Cerebellum (tissue), 4 donors: ENCODE measurements at places on chromosomes 7 and 10. TPM values are rescaled to one million over a fixed set of nuclear protein-coding genes. Genes with fewer than 3 reads are reported as not detected.

DNA sequence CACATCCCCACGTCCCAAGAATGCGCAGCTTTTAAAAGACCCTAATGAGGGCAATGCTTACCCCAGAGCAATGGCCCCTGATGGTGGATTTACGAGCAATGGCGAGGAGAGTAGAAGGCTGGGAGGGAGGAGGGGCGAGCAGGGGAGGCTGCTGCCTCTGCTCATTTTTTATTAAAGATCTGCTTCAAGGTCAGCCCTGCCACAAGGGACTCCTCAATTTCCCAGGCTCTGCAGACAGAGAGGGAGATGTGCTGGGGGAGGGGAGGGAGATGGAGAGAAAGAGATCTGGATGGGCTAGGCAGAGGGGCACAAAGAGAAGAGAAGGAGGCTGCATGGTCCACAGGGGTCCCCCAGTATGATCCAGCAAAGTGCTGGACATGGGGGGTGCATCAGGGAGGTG is 7.8 kb upstream of the SRRM3 start:
- no peak for DNase-seq

DNA sequence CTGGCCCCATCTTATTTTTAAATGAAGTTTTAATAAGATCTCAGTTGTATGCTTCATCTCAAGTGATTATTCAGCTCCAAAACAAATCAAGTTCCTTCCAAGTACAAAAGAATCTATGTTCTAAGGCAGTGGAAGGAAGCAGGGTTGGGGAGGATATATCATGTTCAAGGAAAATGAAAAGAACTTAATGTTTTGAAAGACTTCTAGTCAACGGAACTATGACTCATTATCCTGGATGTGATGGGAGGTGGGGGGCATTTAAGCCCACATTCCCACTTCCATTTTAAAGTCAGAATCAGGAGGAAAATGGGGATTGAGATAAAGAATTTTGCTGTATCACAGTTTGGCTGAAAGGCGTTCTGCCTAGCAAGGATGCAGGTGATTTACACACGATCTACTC is 59.4 kb downstream of the FANK1 start:
- no peak for DNase-seq

- no peak for DNase-seq
Measured at GRCh38 chr10:49264177-49264677, 34.7 kb upstream of the C10orf71 start.

DNA sequence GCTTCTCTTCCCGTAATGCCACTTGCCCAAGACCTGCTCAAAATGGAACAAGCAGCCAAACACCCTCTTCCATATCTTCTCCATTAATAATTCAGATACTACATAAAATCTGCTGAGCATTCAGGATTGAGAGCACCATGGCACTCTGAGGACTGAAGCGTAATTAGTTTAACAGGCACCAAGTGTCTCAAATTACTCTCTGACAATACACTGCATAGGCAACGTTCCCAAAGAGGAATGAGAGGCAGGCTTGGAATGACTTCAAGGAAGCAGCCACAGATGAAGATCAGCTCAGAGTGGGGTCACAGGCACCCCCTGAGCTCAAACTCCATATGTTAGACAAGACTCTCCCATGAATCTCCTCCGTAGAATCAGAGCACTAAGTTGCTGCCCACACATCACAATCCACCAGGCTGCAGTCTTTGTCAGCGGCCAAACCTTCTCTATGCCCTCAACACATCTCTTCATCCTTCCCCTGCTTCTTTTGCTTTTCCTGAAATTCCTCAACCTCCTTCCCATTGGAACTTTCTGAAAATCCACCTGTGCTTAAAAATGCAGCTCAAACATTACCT is 4.7 kb upstream of the ABLIM1 start:
- DNase-seq, result no peak

DNA sequence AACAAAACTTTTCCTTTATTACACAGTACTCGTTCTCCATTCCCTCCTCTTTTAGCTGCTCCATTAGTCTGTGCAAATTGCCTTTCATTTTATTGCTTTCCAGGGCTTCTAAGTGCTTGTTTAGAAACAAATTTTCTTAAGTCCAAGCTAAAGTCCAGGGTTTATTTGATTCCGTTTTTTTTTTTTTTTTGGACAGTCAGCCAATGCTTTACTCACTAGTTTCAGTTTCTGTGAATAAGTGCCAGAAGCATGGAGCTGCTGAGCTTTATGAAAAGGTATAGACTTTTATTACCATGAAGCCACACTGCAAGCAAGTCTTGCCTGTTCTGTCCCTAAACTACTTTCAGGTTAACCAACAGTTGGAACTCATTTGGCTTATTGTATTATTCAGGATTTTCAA is 455.0 kb downstream of the GFRA1 start:
- no peak for DNase-seq

GRCh38 chr10:6399231-6399741 is 180.8 kb downstream of the PRKCQ start:
- DNase-seq, result no peak

DNA sequence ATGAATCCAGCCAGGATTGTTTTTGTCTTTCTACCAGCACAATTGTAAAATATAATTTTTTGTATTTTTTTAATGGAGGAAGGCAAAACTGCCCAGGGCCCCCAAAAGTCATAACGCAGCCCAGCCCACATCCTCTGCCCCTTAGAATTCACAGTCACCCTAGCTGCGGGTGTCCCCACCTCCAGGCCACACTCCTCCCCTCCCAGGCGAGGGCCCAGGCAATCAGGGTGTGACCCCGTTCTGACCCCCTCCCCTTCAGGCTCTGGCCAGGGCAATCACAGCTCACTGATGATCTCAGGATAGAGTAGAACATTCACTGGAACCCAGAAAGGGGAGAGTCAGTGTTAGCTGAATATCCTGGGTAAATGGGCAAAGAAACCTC is 92.0 kb upstream of the MACROH2A2 start:
- no peak for DNase-seq

DNA sequence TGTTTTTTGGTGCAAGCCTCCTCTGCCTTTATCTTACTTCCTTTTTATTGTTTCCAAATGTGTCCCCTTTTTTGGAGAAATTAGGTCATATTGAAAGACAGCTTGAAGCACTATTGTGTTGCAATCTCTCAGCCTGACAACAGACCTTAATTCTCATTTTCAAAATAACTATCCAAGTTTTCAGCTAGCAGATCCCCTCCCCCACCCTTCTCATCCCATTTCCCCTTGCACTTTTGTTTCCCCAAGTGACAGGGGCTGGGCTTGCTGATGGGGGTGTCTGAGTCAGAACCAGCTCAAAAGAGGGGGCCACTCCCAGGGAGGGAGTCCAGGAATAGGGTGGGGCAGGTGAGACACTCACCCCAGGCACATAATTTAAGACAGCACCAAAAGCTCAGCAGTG is 75.3 kb downstream of the MKI67 start:
- DNase-seq, result no peak

DNA sequence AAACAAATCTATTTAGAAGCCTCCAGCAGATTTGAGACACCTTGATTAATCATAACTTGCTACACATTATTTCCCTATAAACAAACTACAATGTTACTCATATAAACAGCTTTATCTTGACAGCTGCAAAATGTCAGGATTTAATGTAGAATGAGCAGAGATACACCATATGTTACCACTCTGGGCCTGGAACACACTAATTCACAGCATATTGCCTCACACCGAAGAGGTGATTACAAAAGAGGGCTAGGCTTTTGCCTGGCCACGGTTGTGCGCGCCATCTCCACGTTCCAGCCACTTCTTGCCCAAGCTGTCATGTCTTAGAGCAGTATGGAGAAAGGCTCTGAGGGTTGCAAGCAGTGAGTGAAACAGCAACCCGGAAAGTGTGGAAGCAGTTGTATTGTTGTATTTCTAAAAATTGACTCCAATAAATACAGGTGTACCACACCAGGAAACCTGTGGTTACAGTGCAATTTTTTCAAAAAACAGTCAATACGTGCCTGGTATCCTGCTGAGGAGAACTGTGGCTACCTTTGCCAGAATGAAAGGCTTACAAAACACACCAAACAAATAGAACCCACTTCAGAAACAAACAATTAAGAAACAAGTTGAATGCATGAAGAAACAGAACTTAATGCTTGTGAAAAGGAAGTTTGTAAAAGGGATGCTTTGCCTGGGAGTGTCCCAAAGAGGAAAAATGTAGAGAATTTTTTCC is 498.1 kb downstream of the PLXNA4 start:
- DNase-seq, result no peak

DNA sequence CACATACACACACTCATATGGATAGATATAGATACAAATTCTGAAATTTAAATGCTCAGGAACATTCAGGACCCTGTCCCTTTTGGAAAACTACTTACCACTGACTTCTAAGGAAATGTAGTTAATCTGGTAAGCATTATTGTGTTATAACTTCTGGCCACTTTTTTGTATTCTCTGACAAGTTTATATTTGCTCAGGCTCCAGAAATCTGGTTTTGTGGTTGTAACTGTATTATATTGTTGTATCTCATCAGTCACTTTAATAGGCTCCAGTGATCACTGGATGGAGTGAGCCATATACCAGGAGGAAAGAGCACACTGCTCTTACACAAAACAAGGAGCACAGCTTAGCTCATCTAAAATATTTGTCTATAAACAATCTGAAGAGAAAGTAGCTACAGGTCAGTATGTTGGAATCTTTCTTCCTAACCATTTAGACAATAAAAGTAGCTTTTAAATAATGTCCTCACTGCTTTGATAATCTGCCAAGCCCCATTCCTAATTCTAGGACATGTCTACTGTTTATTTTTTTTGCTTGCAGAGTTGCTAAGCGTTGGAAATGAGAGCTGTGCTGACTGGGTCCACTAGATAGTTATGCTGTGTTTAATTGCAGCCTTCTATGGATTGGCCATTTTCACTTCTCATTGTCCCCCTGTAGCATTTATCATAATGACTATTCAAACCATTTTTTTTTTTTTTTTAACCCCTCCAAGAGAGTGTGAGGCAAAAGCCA is 43.8 kb downstream of the SMNDC1 start:
- no peak for DNase-seq

DNA sequence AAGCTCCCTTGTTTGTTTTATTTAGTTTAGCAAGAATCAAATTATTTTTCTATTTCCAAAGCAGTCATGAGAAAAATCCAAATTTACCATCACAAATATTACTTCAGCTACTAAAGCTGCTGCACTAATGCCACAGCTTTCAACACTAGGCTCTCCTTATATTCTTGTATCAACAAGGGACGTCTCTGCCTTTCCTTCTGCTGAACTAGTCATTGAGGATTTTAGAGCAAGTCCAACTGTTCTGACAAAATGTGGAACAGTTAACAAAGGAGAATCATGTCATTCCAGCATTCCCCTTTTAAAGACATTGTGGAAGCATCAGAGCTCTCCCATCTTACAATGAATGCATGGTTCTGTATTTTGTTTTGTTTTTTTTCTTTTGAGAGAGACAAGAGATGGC is 28.6 kb downstream of the FAM13C start:
- DNase-seq, result no peak

DNA sequence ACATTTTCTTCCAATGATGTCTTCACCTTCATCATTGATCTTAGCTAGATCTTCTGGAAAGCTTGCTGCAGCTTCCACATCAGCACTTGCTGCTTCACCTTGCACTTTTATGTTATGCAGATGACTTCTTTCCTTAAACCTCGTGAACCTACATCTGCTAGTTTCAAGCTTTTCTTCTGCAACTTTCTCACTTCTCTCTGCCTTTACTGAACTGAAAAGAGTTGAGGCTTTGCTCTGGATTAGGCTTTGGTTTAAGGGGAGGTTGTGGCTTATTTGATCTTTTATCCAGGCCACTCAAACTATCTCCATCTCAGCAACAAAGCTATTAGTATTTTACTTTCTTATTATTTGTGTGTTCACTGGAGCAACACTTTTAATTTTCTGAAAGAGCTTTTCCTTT is 125.5 kb upstream of the POM121L12 start:
- DNase-seq, result no peak

DNA sequence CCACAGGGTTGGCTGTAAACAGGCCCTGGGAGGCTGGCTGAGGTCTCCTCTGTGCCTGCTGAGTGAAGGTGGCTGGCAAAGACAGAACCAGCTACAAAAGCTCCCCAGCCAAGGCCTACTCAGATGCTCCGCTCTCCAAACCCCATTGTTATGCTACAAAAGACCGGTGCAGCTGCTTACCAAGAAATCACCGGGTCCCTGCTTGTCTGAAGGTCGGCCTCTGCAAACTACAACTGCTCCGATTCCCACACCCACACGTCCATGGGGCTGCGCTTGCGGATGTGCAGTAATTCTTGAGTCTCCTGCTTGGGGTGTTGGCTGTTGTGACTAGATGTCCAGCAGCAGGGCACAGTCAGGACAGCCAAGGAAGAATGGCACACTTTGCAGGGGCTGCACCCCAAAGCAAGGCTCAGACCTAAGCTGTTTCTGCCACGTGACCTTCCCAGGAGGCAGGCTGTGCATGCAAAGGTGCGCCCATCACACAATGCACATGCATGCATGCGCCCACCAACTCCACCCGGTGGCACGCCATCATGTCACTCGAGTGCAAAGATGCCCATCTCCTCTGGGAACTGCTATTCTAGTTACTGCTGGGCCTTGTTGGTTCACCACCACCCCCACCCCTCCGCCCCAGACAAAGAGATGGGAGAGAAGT is 97.8 kb downstream of the OAT start:
- DNase-seq, result no peak

GRCh38 chr10:95305606-95306317 is 15.0 kb upstream of the PDLIM1 start:
- no peak for DNase-seq

The ADCYAP1R1 gene
- total RNA-seq, result 56.7 TPM

The TMEM229A gene
- 2.4 TPM for total RNA-seq

The PTPN20 gene
- total RNA-seq, result 16.4 TPM

The GTF2IRD1 gene
- 20.7 TPM for total RNA-seq

The CPEB3 gene
- 23.4 TPM for total RNA-seq
